ENCODE measurements at places on chromosomes 13 and 19.

- DNase-seq = no peak
These were observed 33.6 kb downstream of the SLC7A1 start for GRCh38 chr13:29561918-29562317.

GRCh38 chr13:78524936-78525335 lies 78.4 kb downstream of the POU4F1 start:
- no peak for DNase-seq

DNA sequence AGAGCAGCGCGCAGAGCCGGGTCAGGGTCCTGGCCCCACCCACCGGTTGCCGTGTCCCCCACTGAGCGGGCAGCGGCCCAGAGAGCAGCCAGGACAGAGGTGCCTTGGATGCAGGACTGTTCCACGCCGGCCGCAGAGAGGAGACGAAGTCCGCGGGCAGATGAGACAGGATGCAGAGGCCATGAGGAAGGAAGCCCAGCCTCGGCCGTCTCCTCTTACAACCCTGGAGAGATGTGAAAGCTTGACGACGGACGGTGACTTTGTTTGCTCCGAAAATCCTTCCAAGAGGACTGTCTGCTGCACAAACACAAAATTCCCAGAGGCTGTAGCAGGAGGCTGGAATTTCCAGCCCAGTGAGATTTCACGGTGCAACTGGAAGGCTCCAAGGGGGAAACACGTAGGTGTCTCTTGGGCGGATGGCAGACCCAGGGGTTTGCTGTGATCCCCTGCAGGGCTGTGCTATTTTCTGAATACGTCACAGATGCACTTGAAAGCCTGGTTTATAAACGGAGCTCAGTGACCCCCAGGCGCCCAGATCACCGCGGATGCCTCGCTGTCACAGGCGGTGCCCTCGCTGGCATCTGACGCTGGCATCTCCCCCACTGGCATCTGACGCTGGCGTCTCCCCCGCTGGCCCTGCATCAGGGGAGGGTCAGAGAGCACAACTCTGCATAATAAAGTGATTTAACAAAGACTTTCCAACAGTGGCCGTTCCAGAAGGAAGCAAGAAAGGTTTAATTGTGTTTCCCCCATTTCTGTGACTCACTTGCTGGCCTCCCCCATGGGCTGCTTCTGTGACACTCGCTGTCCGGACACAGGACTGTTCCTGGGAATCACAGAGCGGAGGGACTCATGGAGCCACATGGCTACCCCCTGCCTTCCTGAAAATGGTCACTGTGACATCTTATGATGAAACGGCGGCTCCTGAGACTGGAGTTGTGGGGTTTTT lies 62.0 kb upstream of the C13orf46 start:
- no peak for DNase-seq

DNA sequence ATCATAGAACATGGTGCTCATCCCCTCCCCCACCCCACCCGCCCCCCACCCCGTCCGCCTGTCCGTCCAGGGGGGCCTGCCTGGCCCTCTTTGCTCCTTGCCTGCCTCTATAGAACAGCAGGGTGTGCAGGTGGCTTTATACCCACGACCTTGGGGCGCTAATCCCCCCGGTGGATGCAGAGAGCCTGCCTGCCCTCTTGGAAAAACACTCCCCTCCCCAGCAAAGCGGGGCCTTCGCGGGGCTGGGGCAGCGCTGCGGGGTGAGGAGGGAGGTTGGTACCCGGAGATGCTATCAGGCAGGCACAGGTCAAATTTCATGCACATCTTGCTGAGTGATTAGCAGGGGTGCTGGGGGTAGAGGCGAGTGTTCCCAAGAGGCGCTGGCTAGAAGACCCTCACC lies 21.9 kb downstream of the RFX1 start:
- no peak for DNase-seq

GRCh38 chr19:4541114-4541805 lies 1.4 kb upstream of the LRG1 start:
- no peak for DNase-seq

- no peak for DNase-seq
These were observed 70.7 kb upstream of the ANKRD10 start for GRCh38 chr13:110985541-110985940.

- peak; percentile 79 for DNase-seq
These were observed at the start of gene TSEN34 for GRCh38 chr19:54191011-54191810. TSEN34 (plus strand) TSS chr19:54191308; CDS start chr19:54191365, 57 bp downstream.

DNA sequence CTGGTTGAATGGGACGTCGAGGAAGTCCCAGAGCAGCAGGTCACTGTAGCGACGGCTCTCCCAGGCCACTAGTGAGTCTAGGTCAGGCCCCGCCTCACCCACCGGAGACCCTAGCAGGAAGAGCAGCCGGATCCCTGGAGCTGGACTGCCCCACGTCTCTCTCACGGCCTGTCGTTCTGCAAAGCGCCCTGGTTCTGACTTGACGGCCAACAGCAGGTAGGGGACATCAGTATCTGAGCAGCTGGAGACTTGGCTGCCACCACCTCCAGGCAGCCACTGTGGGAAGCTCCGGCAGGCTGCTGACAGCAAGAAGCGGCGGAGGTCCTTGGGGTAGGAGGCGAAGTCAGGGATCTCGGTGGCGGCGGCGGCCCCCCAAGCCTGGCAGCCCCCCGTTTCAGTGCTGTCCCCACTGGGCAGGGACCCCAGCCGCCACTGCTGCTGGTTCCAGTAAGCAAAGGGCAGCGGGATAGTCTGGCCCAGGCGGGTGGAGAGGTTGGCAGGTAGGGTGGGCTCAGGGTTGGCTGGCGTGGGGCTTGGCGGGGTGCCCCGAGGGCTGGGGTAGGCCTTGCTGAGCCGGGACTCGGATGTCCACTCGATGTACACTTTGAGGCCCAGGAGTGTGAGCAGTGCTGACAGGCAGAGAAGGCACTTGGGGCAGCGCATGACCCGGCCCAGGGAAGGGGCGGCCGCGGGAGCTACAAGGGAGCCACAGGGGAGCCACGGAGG lies 895 bp downstream of the B3GNT8 start:
- no peak for DNase-seq

DNA sequence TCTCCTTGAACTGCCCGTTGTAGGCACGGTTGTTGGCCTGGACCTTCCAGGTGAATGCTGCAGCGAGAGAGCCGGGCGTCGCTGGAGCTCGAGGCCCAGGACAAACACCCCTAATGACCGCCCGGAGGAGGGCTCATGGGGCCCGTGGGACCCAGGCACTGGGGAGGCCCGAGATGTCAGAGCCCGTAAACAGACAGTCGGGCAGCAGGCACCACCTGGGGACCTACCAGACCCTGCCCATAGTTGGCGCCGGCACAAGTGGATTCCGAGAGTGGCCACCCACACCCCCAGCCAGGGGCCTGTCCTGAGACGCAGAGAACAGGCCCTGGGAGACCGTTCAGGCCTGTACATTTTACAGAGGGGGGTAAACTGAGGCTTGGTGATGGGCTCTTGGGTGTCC lies 2.4 kb downstream of the ATP8B3 start:
- DNase-seq = no peak

DNA sequence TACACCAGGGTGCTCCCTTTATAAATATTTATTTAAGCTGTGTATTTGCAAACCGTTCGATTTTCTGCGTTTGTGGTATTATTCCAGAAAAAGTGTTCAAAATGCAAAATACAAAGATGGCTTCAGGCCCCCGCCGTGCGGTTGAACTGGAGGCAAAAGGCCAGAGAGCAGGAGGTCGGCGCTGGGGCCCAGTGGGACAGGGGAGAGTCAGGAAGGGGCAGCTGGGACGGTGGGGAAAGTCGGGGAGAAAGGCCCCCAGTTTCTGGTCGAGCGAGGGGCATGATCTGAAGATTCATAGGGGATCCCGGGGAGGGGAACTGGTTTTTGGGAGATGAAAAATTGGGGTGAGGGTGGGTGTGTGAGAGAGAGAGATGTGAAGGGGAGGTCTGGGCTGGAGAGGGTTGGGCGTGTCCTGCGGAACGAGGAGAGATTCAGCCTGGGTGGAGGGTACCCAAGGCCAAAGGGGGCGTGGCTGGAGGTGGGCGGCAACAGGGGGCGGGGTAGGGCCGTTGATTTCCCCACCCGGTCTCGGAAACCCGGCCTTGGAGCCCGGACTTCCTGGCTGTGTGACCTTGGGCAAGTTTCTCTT lies 678 bp downstream of the ISOC2 start:
- DNase-seq = no peak

- no peak for DNase-seq
These were observed 253.7 kb downstream of the KCTD12 start for GRCh38 chr13:76632401-76633044.

- DNase-seq = no peak
These were observed 2.0 kb downstream of the MED25 start for GRCh38 chr19:49820125-49820524.

DNA sequence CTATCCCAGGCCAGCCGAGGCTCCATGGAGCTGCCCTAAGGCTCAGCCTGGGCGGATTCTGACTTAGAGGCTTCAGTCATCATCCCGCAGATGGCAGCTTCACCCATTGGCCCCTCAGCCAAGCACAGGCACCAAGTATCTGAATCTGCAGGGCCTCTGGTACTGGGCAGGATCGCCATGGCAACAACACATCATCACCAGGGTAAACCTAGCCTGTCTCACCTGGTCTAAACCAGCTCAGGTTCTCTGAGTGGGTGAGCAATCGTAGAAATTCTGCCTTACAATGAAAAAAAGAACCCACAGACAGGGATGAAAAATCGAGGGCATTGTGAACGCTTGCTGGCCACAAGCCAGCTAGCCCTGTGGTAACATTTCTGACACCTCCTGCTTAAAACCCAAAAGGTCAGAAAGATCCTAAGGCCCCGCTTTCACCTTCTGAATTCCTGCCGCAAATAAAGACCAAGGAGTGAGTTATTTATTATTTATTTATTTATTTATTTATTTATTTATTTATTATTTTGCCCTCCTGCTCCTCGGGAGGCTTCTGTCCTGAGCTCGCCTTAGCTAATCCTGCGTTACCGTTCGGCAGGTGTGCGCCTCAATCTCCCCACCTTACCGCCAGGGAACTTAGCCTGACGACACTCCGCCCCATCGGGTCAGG lies 12.0 kb upstream of the CEACAM21 start:
- no peak for DNase-seq

- no peak for DNase-seq
These were observed 8.9 kb downstream of the DHX34 start for GRCh38 chr19:47357788-47358680.

- DNase-seq = no peak
These were observed 27.2 kb downstream of the RCBTB2 start for GRCh38 chr13:48505597-48506091.

DNA sequence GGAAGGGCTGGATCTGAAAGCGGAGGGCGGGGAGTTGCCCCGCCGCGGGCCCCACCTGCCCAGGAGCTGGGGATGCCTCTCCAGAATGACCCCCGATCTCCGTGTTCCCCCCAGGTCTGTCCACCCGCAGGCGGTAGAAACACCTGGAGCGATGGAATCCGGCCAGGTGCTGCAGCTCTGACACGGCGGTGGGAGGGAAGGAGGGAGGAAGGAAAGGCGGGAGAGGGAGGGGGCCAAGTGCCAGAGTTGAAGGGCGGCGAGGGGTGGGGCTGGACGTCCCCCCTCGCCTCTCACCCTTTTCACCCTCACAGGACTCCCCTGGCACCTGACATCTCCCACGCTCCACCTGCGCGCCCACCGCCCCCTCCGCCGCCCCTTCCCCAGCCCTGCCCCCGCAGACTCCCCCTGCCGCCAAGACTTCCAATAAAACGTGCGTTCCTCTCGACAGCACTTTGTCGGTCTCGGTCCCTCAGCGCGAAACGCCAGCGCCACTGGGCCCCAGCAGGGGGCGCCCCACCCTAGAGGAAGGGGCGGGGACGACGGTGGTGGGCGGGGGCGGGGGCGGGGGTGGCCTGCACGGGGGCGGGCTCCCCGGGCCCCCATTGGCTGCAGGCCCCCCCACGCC lies 337 bp upstream of the FXYD7 start:
- peak; percentile 64 for DNase-seq

DNA sequence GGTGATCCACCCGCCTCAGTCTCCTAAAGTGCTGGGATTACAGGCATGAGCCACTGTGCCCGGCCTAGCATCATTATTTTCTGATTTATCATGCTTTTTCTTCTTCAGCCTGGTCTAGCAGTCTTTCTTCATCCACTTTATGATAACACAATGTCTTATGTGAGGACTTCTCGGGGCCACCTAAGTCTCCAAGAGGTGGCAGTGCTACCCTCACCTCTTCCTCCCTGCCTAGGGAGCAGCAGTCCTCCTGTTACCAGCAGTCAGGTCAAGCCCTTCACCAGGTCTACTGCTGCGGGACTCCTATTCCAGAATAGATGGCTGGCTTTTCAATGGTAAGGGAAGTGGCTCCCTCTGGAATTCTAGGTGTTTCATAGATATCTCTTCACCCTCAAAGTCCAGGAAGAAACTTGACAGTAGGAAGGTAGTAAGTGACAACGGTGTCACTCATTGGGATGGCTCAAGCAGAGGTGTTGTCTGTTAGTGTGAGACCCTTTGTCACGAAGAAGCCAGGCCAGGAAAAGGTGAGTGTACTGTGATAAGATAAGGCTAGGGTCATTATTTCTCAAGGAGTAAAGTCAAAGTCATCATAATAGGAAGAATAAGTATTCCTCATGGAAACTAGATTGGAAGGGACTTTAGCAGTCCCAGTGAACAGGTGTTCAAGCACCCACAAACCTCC lies 164.0 kb downstream of the KLF5 start:
- no peak for DNase-seq

GRCh38 chr19:3029065-3029923 lies at the start of gene TLE2:
TLE2 (minus strand) TSS chr19:3029280; CDS start chr19:3028904, 376 bp downstream.
- DNase-seq = no peak

- DNase-seq = no peak
These were observed 735 bp upstream of the FLT1 start for GRCh38 chr13:28495538-28496187.

GRCh38 chr13:75312884-75313520 lies 169.0 kb downstream of the TBC1D4 start:
- DNase-seq = peak; percentile 34
